ENCODE measurements at places on chromosomes 3 and 15.

DNA sequence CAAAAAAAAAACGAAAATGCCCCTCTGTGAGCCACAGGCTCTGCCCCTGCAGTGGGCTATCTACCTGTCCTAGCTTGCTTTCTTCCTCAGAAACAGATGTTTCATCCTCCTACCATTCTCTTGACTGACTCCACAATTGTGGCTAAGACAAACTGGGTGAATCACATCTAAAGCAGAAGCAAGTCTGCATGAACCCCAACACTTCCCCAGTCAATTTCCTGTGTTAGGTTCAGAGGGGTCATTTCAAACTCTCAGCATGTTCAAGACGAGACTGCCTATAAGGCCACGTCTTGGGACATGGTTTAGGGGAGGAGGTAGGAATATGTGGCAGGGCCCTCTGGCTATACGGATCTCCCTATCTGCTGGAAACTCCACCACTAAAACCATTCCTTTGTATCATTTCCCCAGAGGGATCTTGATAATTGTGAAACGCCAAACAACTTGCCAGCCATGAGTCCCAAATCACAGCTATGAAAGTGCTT is 28.6 kb upstream of the ANKDD1A start:
- DNase-seq: peak; percentile 83

GRCh38 chr3:120597445-120598049 is 1.4 kb downstream of the NDUFB4 start:
- peak; percentile 25 for DNase-seq

- no peak for DNase-seq
Measured at GRCh38 chr3:128922804-128923459, 43.5 kb downstream of the ACAD9 start.

GRCh38 chr3:133192967-133193366 is 154.8 kb downstream of the TMEM108 start:
- DNase-seq: no peak

DNA sequence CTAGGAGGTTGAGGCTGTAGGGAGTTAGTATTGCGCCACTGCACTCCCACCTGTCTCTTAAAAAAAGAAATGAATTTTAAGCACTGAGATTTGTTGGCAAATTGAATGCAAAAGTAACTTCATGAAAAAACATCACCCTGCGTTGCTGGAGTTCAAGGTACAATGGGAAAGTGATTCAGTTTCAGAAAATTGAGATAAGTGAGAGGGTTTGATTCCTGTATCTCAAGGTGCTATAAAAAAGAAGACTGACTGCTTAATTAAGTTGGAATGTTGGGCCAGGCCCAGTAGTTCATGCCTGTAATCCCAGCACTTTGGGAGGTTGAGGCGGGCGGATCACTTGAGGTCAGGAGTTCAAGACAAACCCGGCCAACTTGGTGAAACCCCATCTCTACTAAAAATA is 39.1 kb downstream of the IQGAP1 start:
- no peak for DNase-seq

DNA sequence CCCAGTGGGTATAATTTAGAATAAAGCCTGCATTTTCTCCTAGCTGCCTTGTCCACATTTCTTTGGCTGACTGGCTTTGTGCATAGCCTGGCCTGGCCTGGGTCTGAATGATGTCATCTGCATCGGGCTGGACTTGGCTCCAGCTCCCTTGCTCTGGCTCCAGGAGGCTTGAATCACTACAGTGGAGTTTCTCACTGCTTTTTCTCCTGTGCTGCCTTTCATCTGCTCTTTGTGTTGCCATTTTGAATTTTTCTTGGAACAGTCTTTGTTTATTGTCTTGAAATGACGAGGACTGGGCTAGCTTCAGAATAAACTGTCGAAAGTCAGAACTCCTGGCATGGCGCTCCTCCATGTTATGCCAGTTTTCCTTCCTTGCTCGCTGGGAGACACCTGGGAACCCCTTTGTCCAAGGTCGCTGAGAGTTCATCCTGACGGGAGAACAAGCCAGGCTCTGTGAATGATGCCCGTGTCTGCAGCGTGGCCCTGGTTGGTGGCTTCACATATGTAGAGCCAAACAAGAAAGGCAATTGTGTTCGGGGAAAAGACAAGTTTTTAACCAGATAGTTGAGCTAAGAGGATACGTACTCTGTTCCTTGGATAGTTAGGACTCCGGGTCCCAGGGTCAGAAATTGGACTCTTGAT is 258.9 kb downstream of the PDZRN3 start:
- DNase-seq: no peak

- DNase-seq: no peak
Measured at GRCh38 chr3:45367453-45367871, 20.9 kb upstream of the LARS2 start.

- no peak for DNase-seq
Measured at GRCh38 chr3:44080474-44081072, 161.1 kb upstream of the TOPAZ1 start.

- no peak for DNase-seq
Measured at GRCh38 chr3:157948605-157949383, 157.4 kb downstream of the SHOX2 start.
